AG04450 (cell line): ENCODE measurements at places on chromosomes 16 and 17.

- no peak for DNase-seq
These were observed 484 bp downstream of the CD300LB start for GRCh38 chr17:74530831-74531150.

DNA sequence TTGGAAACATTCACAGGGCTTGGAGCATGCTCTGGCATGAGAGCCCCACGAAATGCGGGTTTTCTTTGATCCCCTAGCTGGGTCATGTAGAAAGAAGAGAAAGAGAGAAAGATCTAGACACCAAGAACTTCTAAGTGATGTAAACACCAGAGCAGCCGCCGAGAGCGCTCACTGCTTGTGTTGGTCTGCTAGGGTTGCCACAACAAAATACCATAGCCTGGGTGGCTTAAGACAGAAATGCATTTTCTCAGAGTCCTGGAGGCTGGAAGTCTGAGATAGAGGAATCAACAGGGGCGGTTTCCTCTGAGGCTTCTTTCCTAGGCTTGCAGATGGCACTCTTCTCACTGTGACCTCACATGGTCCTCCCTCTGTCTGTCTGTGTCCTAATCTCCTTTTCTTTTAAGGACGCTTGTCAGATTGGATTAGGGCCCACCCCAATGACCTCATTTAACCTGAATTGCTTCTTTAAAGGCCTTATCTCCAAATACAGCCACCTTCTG, 139.5 kb downstream of the CYLD start:
- no peak for DNase-seq

DNA sequence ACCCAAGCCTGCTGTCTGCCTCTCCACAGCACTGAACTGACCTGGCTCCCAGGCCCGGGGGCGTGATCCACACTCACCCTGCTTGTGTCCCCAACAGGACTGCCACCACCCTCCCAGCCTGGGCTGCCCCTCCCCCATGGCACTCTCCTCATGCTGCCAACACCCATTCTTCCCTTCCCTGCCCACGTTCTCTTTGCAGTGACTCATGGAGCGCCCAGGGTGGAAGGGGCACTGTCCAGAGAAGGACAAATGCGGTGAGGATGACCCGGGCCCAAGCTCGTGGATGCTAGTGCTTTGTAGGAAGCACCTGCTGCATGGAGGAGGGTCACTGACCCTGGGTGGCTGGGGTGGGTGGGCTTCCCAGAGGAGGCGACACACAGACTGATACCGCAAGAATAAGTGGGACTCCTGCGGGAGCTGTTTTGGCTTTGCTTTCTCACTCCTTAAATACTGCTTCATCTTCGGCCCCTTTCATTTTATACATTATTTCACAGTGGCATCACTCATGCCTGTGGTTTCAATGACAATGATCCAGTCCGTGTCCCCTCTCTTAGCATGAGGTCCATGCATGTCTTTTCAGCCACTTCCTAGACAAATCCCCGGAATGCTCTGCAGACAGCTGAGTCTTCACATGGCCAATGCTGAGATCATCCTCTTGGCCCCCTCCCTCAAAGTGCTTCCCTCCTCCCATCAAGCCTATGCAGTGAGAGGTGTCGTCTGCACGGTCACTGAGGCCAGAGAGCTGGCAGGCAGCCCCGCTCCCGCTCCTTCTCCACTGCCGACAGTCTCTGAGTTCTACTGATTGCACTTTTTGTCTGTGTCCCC, 17.6 kb downstream of the CDK5R1 start:
- no peak for DNase-seq

GRCh38 chr16:58940609-58941008, 206.5 kb upstream of the GOT2 start:
- no peak for DNase-seq

DNA sequence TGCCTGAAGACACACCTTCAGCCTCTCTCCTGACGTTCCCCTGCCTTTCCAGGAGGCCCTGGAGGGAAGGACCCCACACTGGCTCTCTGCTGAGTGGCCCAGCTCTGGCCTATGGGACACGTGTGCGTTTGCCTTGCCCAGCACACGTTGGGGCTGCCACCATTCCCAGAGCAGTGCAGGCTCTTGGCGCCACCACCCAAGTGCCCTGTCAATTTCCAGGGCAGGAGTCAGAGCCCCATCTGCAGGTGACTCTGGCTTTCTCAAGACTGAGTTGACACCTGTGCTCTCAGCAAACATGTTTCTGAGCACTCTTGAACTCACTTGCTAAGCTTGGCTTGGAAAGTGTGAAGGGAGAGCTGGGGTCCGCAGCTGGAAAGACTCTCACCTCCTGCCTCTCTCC, 4.7 kb upstream of the IRF8 start:
- DNase-seq = no peak

DNA sequence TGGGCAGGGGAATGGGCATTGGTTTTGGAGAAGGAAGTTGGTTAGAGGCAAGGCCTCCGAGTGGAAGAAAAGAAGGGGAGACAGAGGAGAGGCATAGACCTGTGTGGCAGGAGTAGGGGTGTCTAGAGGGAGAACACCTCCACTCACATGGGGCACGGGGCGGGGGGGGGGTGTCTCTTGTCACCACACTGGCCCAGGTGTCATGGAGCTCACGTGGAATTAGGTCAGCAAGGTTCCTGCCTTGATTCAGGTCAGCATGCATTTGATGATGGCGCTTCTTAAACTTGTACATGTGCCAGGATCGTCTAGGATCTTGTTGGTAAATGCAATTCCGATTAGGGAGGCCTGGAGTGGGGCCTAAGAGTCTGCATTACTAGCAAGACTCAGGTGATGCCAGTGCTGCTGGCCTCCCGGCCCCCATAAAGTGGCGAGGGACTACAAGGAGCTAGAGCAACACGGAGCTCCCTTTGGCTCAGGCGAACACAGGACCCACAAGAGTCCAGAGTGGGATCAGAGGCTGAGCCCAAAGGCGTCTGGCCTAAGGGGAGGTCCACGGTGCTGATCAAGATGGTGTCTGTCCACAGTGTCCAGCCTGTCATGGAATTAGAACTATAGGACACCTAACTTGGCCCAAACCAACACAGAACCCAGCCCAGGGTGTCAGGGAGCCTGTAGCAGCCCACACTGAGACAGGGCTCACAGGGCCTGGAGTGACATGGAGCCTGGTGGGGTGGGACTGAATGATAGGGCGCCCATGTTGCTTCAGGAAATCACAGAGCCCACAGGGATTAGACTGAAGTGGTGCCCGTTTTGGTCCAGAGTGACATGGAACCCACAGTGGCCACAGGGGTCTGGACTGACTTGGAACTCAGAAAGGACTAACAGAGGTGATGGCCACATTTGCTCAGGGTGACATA, 16.7 kb downstream of the EPOP start:
- no peak for DNase-seq

DNA sequence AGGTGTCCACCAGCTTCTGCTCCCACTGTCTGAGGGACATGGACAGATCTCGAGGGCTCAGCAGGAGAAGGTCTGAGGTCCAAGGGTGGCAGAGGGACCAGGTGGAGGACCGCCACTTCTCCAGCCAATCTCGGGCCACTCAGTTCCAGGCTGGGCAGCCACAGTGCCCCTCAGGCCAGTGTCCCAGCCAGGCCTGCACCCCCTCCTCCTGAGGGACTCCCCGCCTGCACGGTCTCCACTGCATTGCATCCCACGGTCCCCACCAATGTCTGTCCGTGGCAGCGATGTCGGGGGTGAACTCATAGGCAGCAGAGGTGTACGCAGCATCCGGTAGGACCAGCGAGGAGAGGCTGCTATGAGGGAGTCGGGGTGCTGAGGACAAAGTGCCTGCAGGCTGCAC, 64.2 kb upstream of the DOC2B start:
- no peak for DNase-seq

- DNase-seq = no peak
These were observed 70.3 kb downstream of the NFATC3 start for GRCh38 chr16:68155425-68155824.

DNA sequence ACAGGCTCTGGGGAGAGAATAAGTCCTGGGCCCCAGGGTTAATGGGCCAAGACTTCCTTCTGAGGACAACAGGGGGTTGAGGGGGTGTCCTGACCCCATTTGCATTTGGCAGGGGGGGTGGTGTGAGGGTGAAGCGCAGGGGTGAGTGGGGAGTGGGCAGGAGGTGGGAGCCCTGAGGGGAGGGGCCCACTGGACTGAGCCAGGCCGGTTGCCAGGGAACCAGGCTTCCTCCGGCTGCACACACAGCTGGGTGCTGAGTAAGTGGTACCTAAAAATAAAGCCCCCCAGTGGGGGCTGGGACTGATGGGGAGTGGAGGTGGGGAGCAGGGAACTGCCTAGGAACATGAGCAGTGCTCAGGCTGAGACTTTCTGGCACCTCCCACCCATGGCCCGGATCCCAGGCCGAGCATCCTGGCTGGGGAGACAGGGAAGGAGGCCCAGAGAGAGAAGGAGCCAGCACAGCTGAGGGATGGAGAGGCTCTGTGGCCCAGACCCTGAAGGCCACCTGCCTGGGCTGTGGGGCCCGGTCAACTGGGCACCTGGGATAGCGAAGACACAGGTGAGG, 7.5 kb upstream of the RASD1 start:
- no peak for DNase-seq

DNA sequence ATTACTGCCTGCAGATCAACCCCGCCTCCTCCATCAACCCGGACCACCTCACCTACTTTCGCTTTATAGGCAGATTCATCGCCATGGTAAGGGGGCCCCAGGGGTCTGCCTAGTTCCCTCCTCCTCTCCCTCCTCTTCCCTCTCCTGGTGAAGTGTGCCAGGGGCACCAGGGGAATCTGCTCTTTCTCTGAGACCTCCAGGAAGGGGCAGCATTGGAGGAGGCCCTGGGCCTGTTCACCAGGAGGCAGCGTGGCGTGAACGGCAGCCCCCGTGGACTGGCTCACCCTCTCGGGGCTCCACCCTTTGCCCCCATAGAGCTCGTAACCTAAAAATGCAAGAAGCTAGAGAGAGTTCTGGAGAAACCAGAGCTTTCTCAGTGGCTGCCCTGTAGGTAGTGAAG, 17.1 kb upstream of the CLEC18A start:
- DNase-seq = no peak

DNA sequence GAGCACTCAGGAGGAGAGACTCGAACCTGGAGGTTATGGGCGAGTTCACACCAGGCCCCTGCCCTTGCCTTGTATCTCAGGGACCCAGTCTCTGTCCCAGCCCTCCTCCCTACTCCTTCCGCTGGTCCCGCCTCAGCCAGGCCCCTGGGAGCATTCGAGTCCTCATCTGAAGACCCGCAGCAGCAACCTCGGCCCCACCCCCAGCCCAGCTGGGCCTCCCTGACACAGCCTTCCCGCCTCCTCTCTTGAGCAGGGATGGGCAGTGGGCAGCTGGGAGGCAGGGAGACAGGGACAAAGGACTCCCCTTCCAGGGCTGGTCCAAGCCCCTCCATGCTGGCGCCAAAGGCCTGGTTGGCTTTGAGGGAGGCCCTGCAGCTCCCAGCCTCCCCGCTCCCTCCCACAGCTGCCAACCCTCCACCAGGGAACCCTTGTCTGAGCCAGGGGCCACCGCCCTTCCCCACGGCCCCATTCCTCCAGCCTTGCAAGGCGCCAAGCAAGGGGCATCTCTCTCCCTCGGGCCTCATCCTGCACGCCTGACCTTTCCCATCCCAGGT, 15.4 kb upstream of the ZC3H18 start:
- DNase-seq = no peak

- no peak for DNase-seq
These were observed 1.6 kb upstream of the N4BP1 start for GRCh38 chr16:48611329-48612137.

DNA sequence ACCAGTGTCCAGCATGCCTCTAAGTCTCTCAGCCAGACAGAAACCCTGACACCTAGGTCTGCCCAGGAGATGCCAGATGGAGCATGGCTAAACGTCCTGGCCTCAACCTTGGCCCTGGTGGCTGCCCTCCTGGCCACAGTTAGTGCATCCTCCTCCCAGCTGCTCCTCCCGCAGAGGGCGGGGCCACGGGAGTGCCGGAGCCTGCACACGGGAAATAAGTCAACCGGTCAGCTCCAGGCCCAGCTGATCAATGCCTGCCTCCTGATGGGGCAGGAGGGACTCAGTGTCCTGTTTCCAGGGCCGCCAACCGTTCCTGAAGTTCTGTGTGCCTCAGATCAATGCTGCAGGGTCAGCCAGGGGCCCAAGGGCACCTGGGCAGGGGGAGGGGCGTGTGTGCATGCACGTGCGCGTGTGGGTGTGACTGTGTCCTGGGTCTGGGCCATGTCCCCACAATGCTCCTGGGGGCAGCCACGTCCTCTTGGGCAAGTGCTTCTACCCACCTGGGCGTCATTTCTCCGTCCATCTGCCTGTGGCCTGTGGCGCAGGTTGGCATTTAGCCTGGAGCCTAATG, 4.6 kb upstream of the KCNJ12 start:
- no peak for DNase-seq

DNA sequence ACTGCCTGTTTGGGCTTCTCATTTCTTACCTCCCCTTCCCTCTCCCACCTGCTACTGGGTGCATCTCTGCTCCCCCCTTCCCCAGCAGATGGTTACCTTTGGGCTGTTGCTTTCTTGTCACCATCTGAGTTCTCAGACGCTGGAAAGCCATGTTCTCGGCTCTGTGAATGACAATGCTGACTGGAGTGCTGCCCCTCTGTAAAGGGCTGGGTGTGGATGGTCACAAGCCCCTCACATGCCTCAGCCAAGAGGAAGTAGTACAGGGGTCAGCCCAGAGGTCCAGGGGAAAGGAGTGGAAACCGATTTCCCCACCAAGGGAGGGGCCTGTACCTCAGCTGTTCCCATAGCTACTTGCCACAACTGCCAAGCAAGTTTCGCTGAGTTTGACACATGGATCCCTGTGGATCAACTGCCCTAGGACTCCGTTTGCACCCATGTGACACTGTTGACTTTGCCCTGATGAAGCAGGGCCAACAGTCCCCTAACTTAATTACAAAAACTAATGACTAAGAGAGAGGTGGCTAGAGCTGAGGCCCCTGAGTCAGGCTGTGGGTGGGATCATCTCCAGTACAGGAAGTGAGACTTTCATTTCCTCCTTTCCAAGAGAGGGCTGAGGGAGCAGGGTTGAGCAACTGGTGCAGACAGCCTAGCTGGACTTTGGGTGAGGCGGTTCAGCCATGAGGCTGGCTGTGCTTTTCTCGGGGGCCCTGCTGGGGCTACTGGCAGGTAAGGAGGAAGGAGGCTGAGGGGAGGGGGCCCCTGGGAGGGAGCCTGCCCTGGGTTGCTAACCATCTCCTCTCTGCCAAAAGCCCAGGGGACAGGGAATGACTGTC, at the start of gene CD68:
Gene CD68 (plus strand): TSS at position 638 of the 833 bp plus-strand sequence. CDS start 40 bp downstream, at position 678.
- DNase-seq = peak; percentile 66

GRCh38 chr16:30775392-30776188, 11.4 kb downstream of the ZNF629 start:
- no peak for DNase-seq

DNA sequence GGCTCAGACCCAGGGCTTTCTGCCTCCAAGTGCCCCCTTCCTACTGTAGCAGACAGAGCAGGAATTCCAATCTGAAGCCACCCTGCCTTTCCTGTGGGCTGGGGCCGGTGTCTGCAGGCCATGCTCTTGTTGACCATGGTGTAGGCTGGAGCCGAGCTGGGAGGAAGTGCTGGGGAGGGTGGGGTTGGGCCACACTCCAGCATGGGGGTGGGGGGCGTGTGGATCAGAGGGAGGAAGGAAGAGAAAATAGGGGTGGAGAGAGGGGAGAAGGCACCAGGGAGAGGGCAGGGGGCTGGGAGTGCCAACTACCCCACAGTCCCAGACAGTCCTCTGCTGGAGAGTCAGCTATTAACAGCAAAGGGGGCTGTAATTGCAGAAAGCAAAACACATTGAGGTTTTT, 54.3 kb upstream of the JPH3 start:
- DNase-seq = no peak

GRCh38 chr17:45143767-45144198, 4.5 kb upstream of the HEXIM1 start:
- DNase-seq = no peak
